ENCODE measurements at places on chromosomes 1 and 21.

DNA sequence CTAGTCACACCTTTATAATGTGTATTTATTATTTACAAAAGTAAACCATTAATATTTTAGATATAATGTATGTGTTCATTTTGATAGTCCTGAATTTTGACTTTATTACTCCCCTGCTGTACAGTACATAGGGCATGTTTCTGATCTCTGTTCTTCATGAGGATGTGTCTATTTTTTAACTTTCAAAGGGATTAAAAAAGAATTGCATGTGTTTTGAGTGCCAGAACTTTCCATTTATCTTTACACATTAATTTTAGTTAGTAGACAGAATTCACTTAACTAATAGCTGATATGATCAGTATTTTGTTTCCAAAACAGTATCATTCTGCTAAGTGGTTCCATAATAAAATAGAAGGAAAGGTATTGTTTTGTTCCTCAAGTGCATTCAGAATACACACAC, 3.1 kb downstream of the PBX1 start:
- DNase-seq = no peak

DNA sequence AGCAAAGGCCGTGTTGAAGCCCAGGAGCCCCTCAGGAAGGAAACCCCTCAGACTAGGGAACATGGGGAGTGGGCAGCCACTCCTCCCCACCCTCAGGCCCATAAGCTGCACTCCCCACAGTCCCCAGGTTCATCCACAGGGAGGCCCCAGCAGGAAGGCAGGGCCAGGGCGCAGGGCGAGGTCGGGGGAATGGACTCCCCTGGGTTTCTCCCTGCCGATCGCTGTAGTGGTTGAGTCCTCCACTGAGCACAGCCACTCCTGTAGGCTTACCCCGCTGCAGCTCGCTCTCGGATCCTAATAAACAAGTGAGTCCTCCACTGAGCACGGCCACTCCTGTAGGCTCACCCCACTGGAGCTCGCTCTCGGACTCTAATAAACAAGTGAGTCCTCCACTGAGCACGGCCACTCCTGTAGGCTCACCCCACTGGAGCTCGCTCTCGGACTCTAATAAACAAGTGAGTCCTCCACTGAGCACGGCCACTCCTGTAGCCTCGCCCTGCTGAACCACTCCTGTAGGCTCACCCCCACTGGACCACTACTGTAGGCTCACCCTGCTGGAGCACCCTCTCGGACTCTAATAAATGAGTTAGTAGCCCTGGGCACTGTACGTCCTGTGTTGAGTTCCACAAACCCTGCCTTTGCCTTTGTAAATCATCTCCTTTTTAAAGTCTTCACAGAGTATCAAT, 16.2 kb upstream of the COL18A1 start:
- DNase-seq = no peak

- no peak for DNase-seq
Measured at GRCh38 chr1:81317191-81317590, 483.5 kb upstream of the ADGRL2 start.

- DNase-seq = no peak
Measured at GRCh38 chr1:31897526-31898100, 40.6 kb downstream of the PTP4A2 start.

DNA sequence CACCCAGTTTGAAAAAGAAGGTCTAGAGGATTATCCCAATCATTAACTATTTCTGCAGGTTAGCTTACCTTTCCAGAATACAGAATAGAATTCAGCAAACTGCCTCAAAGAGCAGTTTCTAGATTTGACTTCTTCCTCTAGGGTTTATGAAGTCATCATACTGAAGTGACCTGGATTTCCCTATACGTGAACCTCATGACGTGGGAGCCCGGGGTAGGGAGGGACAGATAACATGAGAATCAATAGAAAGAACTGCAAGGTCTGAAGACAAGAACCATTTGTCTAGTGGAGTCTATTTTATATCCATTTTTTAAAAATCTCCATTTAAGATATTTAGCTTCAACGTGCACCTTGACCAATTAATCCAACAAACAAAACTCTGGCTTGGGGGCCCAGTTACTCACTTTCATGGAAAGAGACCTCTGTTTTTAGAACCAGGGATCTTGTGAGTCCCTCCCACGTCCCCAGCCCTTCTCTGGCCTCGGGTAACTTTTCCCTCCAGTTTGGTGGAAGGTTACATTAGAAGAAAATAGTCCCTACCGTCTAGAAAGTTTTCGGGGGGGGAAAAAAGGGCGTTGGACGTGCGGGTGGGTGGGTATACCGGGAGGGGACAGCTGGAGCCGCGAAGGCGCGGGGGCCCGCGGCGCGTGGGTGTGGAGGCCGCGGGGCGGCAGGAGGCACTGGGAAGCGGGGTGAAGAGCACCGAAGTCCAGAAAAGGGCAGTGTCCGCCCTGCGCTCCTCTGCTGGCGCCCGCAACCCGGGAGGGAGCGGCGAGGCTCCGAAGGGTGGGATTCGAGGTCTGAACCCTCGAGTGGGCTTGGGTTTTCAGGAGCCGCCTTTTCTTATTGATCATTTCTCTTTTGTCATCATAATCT, 13.8 kb upstream of the POGZ start:
- peak; percentile 48 for DNase-seq

GRCh38 chr21:33816174-33816573, 99.4 kb downstream of the ATP5PO start:
- DNase-seq = no peak

GRCh38 chr1:30295266-30295665, 428.1 kb downstream of the MATN1 start:
- no peak for DNase-seq

DNA sequence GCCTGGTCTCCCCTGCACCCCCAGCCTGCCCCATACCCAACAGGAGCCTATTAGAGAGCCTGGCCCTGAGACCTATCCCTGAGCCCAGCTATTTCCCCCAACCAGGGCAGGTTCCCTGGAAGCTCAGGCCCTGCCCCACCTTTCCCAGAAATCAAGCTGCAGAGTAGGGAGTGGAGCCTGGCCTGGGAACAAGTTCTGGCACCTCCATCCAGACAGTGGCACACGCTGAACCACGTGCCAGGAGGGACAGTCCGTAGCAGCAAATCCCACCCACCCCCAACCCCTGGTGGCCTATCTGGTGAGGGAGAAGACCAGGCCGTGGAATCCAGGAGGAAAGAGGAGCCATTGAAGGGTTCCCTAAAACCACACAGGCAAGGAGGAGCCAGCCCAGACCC, 22.6 kb downstream of the TNNT2 start:
- no peak for DNase-seq

- DNase-seq = no peak
Measured at GRCh38 chr1:203069030-203069747, 16.6 kb downstream of the MYOG start.

DNA sequence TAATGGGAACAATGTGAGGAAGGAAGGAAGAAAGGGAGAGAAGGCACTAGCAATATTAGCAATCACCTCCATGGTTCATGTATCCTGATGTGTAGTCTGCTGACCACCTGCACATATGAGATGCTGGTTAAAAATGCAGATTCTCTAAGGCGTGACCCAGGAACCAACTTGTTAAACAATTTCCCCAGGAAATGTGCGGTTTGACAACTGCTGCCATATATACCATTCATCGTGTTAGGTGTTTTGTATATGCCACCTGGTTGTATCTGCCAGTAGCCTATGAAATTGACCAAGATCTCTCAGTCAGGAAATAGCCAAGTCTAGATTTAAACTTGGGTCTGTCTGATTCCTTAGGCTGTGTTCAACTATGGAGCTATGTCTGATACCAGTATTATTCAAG, 4.1 kb downstream of the SEMA4A start:
- DNase-seq = no peak

DNA sequence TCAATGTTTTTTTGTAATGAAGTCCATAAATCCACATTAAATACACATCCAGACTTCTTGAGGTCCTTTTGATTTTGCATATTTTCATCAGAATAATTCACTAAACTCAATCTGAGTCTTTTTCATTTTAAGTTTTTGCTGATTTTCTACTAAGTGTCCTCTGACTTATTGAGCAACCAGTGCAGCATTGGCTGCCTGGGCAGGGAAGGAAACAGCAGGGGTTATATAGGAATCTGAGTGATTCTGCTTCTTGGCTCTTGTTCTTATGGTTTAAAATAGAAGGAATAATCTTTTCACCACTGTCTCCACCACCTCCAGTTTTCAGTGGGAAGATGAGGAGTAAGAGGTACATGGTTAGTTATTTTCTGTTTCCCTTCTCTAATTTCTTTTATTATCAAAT, 88.4 kb downstream of the ST6GALNAC5 start:
- DNase-seq = no peak

DNA sequence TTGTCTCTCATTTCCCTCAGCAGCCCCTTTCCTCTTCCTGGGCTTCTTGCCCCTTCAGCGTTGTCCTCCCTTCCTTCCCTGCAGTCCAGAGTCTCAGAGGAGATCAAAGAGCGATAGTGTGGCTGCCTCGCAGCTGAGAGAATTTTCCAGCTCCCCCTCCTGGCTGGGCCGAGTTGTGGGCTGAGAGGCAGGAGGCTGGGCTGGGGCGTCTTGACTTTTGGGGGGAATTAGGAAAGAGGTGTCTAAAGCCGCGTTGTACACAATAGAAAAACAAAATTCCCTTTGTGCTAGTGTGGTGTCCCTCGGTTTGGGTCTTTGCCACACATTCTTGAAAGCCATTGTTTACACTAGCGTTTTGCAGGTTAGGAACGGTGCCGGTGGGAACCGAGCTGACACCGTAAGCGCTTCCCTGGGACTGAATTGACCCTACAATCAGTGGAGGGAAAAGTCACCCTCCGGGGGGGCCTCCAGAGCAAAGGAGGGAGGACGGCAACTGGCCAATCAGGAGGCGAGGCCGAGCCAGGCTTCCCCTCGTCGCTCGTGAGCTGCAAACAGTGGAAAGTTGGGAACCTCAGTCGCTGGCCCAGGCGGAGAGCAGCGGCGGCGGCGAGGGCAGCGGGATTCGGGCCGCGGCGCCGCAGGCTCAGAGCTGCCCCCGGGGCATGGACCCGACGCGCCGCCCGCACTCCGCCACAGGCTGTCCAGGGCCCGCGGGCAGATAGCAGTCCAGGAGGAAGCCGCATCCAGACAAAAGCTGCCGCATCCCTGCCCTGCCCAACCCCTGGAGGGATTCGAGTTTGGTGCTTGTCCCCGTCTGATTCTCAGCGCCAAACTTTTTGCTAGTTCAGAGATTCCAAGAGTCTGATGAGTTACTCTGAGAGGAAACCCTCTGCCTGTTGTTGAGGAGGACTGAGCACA, at the start of gene HMCN1:
Gene HMCN1, plus strand, starts transcription at position 574 of the 918 bp plus-strand sequence. CDS start 389 bp downstream, outside the sequence.
- peak; percentile 70 for DNase-seq

DNA sequence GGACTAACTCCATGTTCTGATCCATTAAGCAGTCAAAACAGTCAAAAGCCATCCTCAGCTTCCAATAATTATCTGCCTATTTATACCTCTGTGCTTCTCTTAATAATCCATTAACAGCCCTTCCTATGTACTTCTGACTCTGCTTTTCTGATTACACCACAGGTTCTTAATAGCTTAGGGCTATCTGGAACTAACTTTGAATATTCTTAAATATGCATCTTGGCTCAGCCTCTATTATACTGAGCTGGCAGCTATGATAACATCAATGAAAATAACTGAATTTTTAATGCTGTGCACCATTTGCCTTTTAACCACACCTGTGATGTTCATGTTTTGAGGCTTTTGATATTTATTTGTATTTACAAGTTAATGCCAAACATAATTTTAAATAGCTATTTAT, 175.9 kb downstream of the DPYD start:
- DNase-seq = no peak

DNA sequence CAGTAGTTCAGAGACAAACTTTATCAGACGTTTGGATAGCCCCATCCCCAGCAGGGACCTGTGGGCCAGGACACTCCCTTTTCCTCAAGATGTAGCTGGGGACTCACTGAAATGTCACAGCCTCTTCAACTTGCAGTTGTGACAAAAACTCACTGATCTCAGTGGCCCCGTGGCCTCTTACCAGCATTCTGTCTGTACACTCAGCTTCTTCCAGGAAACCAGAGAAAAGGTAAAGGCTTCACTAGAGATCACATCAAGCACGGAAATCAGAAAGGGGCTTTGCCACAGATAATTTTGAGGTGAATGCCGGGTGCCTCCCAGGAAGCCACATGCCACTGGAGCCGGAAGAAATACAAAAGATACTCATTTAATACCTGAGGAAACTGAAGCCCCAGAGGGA, 122.2 kb downstream of the CCDC185 start:
- no peak for DNase-seq

DNA sequence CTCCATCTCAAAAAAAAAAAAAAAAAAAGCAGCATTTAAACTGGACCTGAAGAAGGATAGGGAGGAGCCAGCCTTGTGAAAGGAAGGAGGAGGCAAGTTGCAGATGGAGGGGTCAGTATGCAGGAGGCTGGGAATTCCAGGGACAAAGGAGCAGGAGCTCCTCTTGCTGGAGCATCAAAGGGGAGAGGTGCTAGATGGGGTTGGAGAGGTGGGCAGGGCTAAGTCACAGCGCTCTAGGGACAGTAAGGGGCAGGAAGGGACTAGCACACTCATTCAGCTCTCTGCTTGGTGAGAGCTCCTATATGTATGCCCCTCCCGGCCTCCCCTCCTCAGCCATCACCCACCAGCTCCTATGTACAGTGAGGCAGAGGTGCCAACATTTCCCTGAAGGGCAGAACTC, 26.8 kb downstream of the MAP7D1 start:
- DNase-seq = no peak

GRCh38 chr1:114986286-114986685, 43.3 kb upstream of the TSHB start:
- DNase-seq = no peak

DNA sequence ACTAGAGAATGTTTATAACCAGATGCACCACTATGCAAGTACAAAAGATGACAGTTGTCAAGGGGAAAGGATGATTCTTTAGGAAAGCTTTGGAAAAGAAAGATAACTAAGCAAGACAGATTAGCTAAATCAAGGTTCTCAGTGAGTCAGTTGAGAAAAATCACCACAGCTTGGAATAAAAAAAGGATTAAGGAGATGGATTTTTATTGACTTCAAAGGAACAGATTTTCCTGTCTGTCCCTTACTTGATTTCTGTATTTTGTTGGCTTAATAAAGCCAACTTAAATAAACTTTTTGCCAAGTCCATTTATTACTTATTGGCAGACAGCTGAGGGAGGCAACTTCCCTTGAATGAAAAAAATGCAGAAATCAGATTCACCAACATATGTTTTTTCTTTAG, 93.9 kb downstream of the NR5A2 start:
- no peak for DNase-seq
